Activated CD4-positive, CD25-positive, alpha-beta regulatory T cell treated with anti-CD3 and anti-CD28 coated beads, Interleukin-2, amount 50 U/mL, for 72 hours (primary cell): ENCODE measurements at places on chromosomes 5 and 9.

GRCh38 chr5:18761801-18762200 is 1127.5 kb downstream of the TAF11L14 start:
- no peak for DNase-seq

DNA sequence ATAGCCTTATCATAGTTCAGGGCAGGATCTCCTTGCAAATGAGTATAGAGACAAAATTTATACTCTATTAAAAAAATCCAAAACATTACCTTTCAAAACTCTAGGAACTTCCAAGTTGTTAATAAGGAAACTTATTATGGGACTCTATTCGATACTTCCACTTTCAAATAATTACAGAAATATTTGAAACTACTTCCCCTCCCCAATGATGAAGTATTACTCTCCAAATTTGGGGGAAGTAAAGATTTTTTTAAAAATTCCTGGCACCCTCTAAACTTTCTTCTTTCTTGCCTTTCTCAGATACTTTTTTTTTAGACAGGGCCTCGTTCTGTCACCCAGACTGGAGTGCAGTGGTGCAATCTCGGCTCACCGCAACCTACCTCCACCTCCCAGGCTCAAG is 35.1 kb downstream of the ANXA2R start:
- DNase-seq, result no peak

GRCh38 chr5:1037123-1037670 is 28.6 kb downstream of the NKD2 start:
- no peak for DNase-seq

GRCh38 chr5:96256795-96257470 is 176.1 kb downstream of the PCSK1 start:
- DNase-seq, result no peak

DNA sequence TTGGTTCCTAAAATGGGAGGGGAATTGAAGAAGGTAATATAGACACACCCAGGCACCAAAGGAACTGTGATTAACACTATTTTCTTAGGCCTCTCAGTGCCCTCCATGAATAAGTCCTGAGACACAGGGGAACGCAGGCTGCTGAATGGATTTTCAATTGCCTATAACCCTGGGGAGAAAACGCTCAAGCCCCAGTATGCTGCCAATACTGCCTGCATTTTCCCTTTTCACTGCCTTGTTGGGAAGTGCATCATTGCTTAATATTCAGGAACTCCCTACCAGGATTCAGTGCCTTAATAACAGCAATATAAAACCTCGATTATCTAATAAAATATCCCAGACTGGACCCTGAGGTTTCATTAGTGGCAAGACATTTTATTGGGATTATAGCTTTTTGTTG is 25.4 kb downstream of the APBA1 start:
- DNase-seq, result no peak

- DNase-seq, result no peak
These were observed 176.2 kb downstream of the ICE1 start for GRCh38 chr5:5598547-5599113.

- no peak for DNase-seq
These were observed 9.1 kb upstream of the PJA2 start for GRCh38 chr5:109418712-109419352.

GRCh38 chr9:137417161-137418021 is 5.6 kb downstream of the EXD3 start:
- DNase-seq, result no peak

DNA sequence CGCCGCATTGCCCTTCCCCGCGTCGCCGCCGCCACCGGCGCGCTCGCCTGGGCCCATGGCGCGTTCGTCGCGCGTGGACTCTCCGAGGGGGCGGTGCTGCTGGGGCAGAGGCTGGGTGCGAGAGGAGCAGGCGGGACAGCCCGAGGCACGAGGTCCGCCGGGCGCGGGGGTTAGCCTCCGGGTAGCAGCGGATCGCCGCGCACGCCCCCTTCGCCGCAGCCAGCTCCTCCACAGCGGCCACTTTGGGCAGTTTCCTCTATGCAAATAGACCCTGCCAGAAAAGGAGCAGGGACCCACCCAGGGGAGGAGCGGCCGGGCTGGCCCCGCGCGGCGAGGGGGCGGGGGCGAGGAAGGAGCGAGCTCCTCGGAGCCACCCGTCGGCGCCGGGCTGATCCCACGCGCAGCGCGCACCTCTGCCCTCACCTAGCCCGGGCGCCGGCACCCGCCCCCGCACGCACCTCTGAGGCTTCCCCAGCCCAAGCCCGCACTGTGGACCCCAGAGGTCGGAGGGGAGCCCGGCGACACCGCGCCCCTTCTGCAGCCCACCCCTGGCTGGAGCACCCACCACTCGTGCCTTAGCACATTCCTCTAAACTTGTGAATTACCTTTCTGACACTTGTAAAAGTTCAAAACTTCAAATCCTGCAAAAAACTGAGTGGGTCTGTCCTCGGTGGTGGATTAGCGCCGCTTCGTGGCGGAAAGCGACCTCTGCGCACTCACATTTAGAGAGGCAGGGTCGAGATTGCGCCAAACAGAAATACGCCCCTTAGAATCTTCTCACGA is at the start of gene COL23A1:
COL23A1 (minus strand) TSS at position 253 of the 783 bp plus-strand sequence.
- DNase-seq, result no peak

DNA sequence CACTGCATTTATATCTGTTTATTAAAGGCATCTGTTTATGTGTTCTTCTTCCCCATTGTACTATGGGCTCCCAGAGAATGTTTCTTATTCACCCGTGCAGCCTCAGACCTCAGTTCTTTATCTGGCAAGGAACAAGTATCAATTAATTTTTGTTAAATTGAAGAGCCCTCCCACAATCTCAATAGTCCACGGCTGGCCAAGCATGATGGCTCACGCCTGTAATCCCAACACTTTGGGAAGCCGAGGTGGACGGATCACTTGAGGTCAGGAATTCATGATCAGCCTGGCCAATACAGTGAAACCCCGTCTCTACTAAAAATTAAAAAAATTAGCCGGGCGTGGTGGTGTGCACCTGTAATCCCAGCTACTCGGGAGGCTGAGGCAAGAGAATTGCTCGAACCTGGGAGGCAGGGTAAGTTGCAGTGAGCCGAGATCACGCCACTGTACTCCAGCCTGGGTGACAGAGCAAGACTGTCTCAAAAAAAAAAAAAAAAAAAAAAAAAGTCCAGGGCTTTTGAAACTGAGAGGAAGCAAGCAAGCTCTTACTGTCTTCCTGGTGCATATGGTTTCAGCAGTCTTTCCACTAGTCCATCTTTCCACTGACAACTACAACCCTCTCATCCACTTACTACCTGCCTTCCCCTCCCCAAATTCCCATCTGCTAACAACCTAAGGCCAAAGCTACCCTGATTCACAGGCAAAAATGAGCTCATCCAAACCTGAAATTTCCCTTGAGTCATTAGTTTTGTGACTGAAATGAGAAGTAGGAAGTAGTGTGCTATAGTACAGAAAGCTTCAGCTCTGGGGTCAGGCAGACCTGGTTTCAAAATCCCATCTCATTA is 2.3 kb upstream of the HK3 start:
- DNase-seq, result no peak
